Karpas-422 (cell line): ENCODE measurements at places on chromosomes 1 and 21.

DNA sequence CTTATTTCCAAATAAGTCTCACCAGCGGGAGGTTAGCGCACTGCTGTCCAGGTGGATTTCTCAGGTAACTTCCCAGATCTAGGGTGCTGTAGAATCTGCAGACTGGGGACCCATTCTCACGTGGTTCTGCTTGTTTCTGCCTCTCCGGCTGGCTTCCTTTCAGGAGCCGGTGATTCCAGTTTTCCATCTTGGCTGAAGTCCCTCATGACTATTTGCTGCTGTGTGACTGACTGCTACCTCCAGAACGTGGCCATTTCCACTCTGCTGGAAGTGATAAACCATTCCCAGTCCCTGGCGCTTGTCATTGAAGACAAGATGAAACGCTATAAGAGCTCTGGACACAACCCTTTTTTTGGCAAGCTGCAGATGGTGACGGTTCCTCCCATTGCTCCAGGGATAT lies 76.0 kb downstream of the DOP1B start:
- DNase-seq: no peak
- H3K36me3 ChIP-seq: no peaks in the 10 kb centered on the region
- no peaks in the 10 kb centered on the region for H3K27me3 ChIP-seq

DNA sequence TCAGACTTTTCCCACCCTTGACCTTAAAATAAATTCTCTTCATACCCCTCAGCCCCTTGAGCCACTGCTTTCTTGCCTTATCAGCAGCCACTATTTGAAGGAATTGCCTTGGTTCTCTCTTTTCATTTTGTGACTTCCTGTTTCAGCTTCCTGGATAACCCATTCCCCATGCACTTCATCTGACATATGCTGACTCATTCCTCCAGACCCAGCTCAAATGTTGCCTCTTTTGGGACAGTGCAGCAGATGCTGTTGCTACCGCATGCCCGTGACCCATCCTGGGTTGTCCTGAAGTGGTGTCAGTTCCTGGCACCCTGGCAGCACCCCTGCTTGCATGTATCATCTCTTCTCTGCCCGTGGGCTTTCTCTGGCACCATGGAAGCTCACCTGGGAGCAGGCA lies 496.1 kb downstream of the PTPRU start:
- no peak for DNase-seq
- no peaks in the 10 kb centered on the region for H3K4me1 ChIP-seq
- no peak overlapping the region for H3K4me3 ChIP-seq
- H3K36me3 ChIP-seq: no peaks in the 10 kb centered on the region

DNA sequence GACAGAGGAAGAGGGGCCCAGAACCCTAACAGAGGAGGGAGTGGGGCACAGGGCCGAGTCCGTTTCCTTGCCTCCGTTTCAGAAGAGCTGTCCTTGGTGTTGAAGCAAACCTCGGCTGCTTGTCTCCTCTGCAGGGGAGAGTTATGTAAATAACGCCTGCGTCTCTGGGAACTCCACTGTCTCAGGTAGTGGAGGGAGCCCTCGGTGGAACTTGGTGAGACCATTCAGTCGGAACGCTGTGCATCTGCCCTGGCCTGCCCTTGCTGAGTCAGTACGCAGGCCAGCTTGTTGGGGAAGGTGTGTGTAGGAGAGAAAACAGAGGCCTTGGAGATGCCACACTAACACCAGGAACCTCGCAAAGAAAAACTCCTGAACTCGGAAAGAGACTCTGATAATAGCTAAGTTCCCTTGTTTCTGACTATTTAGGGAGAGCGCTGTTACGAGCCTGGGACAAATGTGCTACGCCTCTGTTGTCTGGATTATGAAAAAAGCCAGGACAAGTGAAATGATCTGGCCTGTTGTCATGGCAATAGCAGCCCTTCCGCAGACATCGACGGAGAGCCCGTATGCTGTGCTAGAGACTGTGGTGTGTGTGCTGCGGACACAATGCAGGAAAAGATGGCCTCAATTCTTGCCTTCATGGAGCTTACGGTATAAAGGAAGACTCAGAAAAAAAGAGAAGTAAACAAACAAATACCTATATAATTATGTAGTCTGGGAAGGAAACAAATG lies 94.6 kb upstream of the AKT3 start:
- H3K36me3 ChIP-seq: no peaks in the 10 kb centered on the region
- no peak for DNase-seq
- no peak overlapping the region for H3K27ac ChIP-seq
- H3K4me1 ChIP-seq: no peaks in the 10 kb centered on the region
- H3K4me3 ChIP-seq: no peak overlapping the region
- no peaks in the 10 kb centered on the region for H3K27me3 ChIP-seq

DNA sequence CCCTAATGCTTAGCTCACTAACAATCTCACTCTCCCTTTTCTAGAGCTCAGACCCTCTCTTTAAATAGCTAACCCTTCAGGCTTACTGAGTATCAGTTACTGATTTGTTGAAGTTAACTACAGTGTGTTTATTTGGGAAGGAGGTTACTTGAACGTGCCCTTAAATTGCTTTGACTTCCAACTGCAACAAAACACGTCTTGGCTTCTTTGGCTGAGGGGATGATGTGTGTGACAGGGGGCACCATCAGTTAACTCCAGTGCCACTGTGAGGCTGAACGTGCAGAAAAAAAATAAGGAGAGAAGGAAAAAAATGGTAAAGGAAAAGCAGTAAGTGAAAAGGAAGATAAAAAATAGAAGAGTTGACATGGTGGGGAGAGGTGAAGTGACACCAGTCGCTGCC lies 75.1 kb upstream of the NRIP1 start:
- no peak overlapping the region for H3K4me3 ChIP-seq
- H3K4me1 ChIP-seq: no peaks in the 10 kb centered on the region
- H3K36me3 ChIP-seq: no peaks in the 10 kb centered on the region
- no peak for DNase-seq

DNA sequence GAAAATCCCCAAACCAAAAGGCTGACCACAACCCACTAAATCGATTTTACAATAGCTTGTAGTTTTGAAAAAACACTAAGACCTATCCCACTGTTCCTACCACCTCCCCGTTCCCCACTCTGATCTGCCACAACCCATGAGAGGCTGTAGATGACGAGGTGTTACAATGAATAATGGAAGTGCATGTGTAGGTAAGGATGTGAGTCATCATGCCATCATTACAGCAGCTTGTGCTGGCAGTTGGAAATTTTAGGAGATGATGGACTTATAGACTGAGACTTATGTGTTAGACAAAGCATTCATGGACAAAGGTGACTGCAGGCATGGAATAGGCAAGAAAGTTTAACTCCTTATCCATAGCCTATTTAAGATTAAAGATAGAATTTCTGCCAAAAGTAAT lies 184.7 kb upstream of the CACYBP start:
- no peak overlapping the region for H3K27ac ChIP-seq
- no peaks in the 10 kb centered on the region for H3K36me3 ChIP-seq
- DNase-seq: no peak
- H3K4me3 ChIP-seq: no peak overlapping the region

DNA sequence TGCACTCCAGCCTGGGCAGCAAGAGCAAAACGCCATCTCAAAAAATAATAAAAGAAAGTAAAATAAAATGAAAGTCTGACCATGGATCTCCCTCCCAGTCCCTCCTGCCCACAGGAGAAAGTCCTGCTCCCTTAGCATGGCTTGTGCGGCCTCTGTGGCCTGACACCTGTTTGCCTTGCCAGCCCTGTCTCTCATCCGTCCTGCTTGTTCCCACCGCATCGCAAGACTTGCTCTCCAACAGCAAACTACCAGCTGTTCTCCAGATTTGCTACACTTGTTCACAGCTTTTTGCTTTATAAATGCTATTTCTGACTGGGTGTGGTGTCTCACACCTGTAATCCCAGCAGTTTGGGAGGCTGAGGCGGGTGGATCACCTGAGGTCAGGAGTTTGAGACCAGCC lies 2.7 kb downstream of the ETV3L start:
- H3K36me3 ChIP-seq: no peaks in the 10 kb centered on the region
- H3K4me3 ChIP-seq: no peak overlapping the region
- no peaks in the 10 kb centered on the region for H3K4me1 ChIP-seq
- no peaks in the 10 kb centered on the region for H3K27me3 ChIP-seq
- H3K27ac ChIP-seq: no peak overlapping the region

DNA sequence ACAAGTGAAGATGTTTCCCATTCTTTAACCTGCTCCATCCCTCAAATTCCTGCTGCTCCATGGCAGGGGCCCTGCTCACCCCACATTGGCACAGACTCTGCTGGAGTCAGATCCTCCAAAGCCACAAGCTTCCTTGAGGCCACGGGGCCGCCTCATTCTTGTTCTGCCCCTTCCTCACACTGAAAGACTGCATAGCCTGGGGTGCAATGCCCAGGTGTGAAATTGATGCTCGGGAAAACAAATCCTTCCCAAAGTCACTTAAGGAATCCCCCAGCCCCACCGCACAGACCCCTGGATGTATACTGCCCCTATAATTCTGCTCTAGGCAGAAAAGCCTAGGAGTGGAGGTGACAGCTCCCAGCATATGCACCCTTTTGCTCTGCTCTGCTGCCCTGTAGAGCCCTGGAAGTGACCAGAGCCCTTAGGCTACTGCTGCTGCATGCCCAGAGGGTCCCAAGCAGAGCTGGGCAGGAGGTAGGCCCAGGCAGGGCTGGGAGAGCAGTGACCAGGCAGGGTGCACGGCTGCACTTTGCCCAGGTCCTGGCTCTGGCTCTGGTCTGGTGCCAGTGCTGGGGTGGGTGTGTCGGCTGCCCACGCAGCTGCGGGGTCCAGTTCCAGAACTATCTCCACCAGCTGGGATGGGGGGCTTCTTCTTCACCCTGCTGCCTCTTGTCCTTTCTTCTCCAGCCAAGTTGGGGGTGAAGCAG lies 1.6 kb downstream of the HES2 start:
- no peak for DNase-seq
- no peak overlapping the region for H3K27ac ChIP-seq
- no peaks in the 10 kb centered on the region for H3K36me3 ChIP-seq
- H3K4me1 ChIP-seq: peaks cover 4% of the 10 kb centered on the region; the same call in 1 of the 2 replicates
